Thoracic aorta (tissue), 2 donors: ENCODE measurements at places on chromosomes 7 and 10. TPM values are rescaled to one million over a fixed set of nuclear protein-coding genes. Genes with fewer than 3 reads are reported as not detected.

Gene CTNNA3
- total RNA-seq = 1.2 TPM

DNA sequence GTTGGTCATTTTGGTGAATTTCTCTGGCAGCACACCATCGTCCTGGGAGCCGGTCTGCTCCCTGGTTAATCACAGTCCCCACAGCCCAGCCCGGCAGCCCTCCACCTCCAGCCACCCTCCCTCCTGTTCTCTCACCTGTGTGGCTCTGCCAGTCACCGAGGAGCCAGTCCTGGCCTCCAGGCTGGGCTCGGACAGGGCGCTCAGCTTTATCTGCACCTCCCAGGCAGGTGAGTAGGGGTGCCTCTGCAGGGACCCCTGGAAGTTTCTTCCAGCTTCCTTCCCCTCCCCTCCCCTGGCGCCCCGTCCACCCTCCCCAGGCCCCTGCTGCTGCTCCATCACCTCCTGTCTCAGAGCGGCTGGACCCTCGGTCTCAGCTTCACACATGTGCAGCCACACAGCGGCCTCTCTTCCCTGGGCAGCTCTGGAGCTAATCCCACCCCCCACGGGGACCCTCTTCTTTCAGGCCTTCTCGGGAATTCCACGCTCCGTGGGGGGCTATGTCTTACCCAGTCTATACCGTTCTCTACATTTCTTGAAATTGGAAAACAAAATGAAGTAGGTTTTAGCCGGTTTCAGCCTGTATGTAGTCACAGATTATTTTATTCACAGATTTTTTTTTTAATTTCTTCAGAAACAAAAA is 213.9 kb upstream of the PPP2R2D start:
- H3K27ac ChIP-seq = no peak overlapping the region
- H3K4me3 ChIP-seq = no peak overlapping the region
- H3K27me3 ChIP-seq = no peaks in the 10 kb centered on the region
- no peak for DNase-seq

DNA sequence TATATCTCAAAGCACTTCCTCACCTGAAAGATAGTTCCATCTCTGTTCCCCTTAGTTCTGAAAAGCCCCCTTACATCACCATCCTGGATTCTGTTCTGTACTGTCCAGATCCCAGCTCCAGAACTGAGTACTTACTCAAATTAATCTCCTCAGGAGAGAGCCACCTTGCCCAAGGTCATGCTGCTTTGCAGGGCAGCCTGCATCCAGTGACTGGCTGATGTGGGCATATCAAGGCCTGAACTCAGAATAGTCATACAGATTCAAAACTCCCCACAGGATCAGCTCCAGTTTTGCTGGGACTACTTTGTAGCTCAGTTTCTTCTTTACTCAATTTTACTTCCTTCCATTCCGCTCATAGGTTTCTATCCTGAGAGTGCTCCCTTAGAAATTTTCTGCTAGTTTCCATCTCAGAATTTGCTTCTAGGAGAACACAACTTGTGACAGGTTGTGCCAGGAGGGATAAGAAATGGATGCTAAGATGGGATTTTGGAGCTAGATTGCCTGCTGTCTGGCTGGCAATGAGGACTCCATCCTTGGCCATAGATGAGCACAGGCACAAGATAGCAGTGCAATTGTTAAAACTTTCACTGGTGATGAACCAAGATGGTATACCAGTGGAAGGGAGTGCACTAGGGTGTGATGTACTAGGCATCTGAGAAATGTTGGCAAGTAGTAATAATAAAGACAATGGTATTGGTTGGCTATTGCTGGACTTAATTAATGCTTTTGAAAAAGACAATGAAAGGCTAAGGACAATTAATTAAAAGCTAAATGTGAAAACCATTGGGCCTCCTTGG is 17.3 kb downstream of the SRGN start:
- DNase-seq = no peak
- no peaks in the 10 kb centered on the region for H3K36me3 ChIP-seq
- no peaks in the 10 kb centered on the region for H3K27me3 ChIP-seq
- no peaks in the 10 kb centered on the region for H3K4me1 ChIP-seq
- H3K27ac ChIP-seq = no peak overlapping the region
- H3K4me3 ChIP-seq = no peak overlapping the region

- no peak overlapping the region for H3K4me3 ChIP-seq
- H3K4me1 ChIP-seq = peaks cover 73% of the 10 kb centered on the region
- H3K36me3 ChIP-seq = no peaks in the 10 kb centered on the region
- H3K27ac ChIP-seq = no peak overlapping the region
- H3K27me3 ChIP-seq = no peaks in the 10 kb centered on the region
- no peak for DNase-seq
Measured at GRCh38 chr7:30476459-30477145, 2.0 kb downstream of the NOD1 start.

DNA sequence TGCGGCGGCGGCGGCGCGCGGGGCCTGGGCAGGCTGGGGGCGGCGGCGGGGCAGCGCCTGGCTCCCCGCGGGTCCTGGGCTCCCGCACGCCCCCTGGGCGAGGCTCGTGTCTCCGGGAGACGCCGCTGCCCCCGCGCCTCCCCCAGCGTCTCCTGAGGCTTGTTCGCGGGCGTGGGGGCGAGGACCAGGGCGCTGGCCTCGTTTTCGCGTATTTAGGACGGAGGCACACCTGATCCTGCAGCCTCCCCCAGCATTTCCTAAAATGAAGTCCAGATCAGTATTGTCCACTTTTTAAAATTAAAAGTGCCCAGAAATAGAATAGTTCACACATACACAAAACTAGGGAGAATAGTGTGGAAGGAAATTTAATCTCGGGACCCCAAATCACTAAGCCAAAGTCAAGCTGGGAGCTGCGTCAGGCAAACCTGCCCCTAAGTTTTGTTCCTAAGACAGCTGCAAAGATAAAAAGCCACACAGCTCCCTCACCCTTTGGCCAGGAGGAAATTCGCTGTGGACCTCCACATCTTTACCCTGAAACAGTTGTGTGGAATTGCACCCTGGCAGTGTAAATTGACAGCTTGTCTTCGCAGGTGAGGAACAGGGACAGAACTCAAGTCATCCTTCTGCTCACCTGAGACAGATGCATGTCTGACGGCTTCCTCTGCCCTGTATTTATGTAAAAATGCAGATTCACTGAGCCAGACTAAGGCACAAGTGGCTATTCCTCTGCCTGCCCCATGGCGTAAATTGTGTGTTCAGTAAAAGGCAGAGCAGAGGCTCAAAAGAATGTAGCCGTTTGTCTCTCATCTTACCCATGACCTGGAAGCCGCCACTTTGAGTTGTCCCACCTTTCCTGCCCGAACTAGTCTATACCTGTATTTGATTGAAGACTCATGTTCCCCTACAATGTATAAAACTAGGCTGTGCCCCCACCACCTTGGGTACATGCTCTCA is 740 bp downstream of the GALNT11 start:
- H3K4me3 ChIP-seq = peak overlapping the region; percentile 91
- H3K27ac ChIP-seq = peak overlapping the region; percentile 73
- peaks cover 10% of the 10 kb centered on the region for H3K4me1 ChIP-seq
- no peak for DNase-seq

Gene SCRN1
- total RNA-seq = 75.3 TPM

DNA sequence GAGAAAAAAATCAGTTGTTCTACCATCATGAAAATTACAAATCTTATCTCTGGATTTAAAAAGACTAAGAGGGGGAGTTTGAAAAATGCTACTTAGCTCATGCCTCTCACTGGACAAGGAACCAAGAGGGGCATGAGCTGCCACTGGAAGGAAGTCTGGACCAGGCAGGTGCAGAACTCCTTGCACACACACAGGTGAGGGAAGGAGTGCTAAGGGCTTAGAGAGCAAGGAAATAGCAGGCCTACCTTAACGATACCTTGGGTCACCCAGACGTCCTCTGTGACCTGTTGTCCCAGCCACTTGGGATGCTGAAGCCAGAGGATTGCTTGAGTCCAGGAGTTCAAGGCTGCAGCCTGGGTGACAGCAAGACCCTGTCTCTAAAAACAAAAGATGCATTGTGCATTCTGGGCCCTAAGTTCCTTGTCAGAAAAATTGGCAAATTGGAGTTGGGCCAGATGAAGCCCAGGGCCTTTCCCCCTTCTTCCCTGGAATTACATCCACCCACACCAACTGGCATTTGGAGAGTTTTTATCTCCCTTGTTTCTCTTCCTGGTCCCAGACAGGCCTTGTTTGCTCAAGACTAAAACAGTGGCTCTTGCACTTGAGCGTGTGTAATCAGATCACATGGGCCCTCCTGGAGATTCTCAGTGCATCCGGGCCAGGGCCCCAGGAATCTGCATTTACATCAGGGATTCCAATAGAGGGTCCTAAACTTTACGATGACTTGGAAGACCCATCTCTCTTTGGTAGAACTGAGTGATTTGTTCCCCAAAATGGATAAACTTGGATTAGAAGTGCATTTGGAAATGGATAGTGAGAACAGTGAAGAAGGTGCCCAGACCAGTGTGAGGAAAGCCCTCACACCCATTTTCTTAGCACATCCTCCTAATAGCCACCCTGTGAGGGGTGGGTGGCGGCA is 3.0 kb downstream of the DDIT4 start:
- H3K4me1 ChIP-seq = peaks cover 19% of the 10 kb centered on the region
- peak overlapping the region; percentile 33 for H3K27ac ChIP-seq
- no peak for DNase-seq
- H3K4me3 ChIP-seq = peak overlapping the region; percentile 85
- no peaks in the 10 kb centered on the region for H3K27me3 ChIP-seq
- H3K36me3 ChIP-seq = peaks cover 3% of the 10 kb centered on the region

Gene MAGI2
- 18.3 TPM for total RNA-seq

GRCh38 chr10:35889971-35890675 is 248.0 kb upstream of the FZD8 start:
- no peaks in the 10 kb centered on the region for H3K36me3 ChIP-seq
- peaks cover 6% of the 10 kb centered on the region for H3K4me1 ChIP-seq
- no peaks in the 10 kb centered on the region for H3K27me3 ChIP-seq

Gene ARMC10
- total RNA-seq = 49.4 TPM

Gene HOXA13
- not detected for total RNA-seq

DNA sequence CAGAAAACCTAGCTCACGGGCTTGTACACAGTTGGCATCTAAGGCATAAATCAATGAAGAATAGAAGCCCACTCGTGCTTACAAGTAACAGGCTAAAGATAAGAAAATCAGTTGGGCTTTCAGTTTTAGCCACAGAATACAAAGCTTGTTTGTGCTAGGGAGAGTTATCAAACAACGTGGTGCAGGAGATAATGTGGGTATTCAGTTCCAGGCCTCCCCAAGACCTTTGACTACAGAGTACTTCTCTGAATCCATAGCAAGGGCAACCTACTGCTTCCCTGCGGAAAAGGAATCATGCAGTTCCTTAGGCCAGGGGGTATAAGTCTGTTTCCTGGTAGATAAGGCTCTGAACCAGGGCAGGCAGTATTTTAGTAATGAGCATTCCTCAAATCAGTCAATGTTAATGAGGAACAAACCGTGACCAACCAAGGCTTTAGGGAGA is 219.5 kb upstream of the CSTF2T start:
- H3K4me3 ChIP-seq = no peak overlapping the region
- DNase-seq = no peak
- no peaks in the 10 kb centered on the region for H3K36me3 ChIP-seq

- H3K4me3 ChIP-seq = peak overlapping the region; percentile 95
- no peak overlapping the region for H3K27ac ChIP-seq
- no peaks in the 10 kb centered on the region for H3K27me3 ChIP-seq
- no peaks in the 10 kb centered on the region for H3K36me3 ChIP-seq
- peaks cover 20% of the 10 kb centered on the region for H3K4me1 ChIP-seq
Measured at GRCh38 chr10:62818426-62819011, 2.4 kb upstream of the EGR2 start.

GRCh38 chr10:124081547-124082140 is 11.8 kb downstream of the CHST15 start:
- no peak overlapping the region for H3K4me3 ChIP-seq
- H3K27ac ChIP-seq = no peak overlapping the region
- no peaks in the 10 kb centered on the region for H3K4me1 ChIP-seq
- no peaks in the 10 kb centered on the region for H3K36me3 ChIP-seq

- H3K27me3 ChIP-seq = no peaks in the 10 kb centered on the region
- H3K4me3 ChIP-seq = no peak overlapping the region
- no peak overlapping the region for H3K27ac ChIP-seq
- DNase-seq = no peak
- peaks cover 11% of the 10 kb centered on the region for H3K4me1 ChIP-seq
Measured at GRCh38 chr10:79492839-79493238, 19.5 kb upstream of the EIF5AL1 start.

DNA sequence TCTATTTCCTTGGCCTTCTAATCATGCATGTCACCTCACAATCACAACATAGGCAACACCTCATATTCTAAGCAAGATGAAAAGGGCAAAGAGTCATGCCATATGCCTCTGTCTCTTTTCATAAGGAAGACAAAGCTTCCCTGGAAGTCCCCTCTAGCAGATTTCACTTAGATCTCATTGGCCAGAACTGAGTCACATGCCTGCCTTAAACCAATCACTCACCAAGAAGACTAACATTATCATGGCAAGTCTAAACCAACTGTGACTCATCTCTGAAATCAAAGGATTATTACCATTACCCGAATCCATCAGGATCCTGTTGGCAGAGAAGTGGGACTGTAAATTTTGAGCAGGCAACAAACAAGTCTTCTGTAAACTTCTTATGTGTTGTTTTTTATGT is 27.8 kb downstream of the CAV1 start:
- H3K4me1 ChIP-seq = peaks cover 57% of the 10 kb centered on the region
- H3K27me3 ChIP-seq = no peaks in the 10 kb centered on the region
- no peak overlapping the region for H3K4me3 ChIP-seq
- H3K36me3 ChIP-seq = peaks cover 14% of the 10 kb centered on the region
- no peak for DNase-seq

DNA sequence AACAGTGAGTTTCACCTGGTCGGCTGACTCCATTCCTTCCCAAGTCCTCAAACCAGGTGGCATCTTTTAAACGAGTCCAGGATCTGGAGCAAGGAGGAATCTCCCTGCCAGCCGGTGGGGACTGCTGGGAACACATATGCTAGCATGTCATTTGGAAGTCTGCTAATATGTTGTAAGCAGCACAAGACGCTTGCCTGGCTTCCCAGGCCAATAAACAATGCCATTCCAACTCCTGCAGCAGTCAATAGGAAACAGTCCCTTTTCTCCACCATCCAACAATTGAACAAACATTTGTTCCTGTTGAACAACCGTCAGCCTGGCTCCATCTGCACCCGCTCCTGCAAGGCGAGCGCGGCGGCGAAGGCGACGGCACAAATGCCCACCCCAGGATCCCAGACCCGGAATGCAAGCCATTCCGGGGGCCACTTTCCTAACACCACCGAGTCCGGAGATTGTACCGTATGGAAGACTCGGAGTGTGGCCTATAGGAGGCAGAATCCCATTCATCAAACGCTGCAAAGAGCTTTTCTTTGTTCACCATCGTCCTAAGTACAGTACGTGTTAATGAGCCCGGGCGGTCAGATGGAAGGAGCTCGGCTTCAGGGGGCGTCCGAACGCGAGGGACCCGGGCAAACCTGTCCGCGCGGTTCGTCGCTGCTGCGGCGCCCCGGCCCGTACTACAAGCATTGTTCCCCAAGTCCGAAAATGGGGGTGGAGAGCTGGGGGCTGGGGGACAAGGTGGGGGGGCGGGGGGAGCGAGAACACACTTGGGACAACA is 1.6 kb downstream of the FAM53B start:
- H3K4me1 ChIP-seq = peaks cover 66% of the 10 kb centered on the region
- no peak for DNase-seq
- H3K27ac ChIP-seq = peak overlapping the region; percentile 39
- H3K36me3 ChIP-seq = no peaks in the 10 kb centered on the region
- peak overlapping the region; percentile 86 for H3K4me3 ChIP-seq

GRCh38 chr10:122590153-122590552 is 29.6 kb downstream of the DMBT1 start:
- no peak overlapping the region for H3K4me3 ChIP-seq
- H3K36me3 ChIP-seq = no peaks in the 10 kb centered on the region
- H3K27me3 ChIP-seq = no peaks in the 10 kb centered on the region
- H3K27ac ChIP-seq = no peak overlapping the region

Gene FAM221A
- total RNA-seq = 2.6 TPM
